ENCODE measurements at places on chromosomes 16 and 17.

DNA sequence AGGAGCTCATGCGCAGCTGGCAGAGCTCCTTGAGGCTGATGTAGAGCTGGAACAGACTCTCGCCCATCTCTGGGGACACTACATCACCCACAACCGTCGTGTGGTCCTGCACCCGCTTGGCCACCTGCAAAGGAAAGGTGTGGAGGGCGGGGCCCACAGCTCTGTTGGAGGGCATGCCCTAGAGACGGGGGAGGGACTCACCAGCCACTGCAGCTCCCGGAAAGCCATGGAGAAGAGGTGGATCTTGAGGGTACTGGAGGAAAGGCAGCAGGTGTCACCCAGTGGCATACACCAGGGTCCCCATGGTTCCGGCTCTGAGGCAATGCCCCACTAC is 8.6 kb downstream of the UNC13D start:
- no peak for DNase-seq

- no peak for DNase-seq
Observed at GRCh38 chr17:4436381-4436780, 2.6 kb downstream of the SPNS3 start.

GRCh38 chr17:40564883-40565768 is at the start of gene CCR7:
Gene CCR7, minus strand, starts transcription at chr17:40565472. Its CDS starts 63 bp downstream, at chr17:40565409.
- no peak for DNase-seq

DNA sequence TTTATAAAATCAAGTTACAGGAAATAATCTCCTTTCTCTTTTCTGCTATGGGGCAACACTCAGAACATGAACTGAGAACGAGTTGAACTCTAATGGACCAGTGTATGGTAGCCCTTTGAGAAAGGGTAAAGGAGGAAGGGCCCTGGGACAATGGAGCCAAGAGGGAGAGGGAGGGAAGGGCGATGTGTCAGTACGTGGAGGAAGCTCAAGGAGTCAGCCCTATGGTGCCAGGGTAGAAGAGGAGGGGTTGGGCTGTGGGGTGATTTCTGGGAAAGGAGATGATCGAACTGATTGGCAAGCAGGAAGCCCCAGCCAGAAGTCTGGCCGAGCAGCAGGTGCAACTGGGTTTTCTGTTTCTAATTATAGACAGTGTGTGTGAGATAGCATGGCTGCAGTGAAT is 4.3 kb upstream of the WIPI1 start:
- DNase-seq, result no peak

GRCh38 chr16:11056993-11057649 is 112.8 kb downstream of the CLEC16A start:
- DNase-seq, result no peak

DNA sequence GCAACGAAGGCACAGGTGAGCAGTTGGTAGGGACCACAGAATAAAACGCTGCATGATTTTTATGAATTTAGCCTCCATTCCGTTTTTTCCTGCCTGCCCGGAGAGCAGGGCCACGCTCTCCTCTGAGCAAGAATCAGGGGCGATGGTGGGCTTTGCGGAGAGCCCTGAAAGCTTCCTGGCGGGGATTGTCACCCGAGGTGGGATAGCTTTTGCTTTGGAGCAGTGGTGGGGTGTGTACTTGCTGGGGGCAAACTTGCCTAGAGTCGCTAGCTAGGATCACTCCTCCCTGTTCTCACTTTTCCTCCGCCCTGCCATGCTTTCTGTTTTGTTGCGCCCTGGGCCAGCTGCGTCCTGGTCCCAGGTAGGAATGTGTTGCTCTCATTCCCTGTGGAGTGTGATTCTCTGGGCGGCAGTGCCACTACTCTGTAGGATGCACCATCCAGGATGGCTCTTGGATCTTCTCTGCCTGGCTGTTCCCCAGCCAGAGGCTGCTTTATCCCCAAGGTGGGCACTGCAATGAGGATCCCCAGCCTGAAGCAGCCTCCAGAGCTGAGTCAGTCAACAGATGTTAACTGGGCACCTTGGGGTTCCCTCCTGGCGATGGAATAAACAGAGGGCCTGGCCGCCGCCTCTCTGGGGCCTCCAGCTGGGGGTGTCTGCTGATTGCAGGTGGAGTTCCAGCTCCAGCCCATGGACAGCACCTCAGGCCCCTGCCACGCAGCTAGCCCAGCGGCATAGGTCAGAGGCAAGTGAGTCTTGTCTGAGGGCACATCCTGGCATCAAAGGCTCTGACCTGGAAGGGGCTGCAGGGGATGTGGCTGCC is 360.9 kb upstream of the TNRC6C start:
- DNase-seq, result no peak

DNA sequence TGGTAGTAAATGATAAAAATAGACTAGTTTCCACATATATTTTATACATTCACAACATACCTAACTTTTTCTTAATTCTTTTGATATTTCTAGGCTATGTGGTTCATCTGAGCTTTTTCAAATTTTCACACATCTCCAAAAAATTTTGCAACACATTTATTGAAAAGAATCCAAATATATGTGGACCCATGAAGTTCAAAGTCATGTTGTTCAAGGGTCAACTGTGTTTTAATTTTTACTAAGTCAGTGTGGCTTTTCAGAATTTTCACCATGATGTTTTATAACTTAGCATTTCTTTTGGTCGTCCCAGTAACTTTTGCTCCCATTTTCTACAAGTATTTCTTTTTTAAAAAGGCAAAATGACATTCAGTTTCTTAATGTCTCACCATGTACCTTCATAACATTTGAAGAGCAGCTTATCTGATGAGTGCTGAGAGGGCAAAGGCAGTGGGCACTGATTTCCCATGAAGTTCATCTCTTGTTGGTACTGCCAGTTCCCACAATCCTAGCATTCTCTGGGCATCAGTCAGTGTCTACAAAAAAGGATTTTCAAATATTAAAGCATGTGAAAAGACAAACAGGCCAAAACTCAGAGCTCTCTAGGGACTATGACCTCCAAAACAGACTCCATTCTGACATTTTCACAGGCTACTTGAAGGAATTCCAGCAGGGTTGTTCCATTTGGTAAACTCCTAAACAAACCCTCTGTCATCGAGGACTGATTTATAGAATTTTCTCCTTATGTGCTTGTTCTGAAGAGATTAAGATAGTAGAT is 80.3 kb downstream of the MRTFB start:
- peak; percentile 16 for DNase-seq

DNA sequence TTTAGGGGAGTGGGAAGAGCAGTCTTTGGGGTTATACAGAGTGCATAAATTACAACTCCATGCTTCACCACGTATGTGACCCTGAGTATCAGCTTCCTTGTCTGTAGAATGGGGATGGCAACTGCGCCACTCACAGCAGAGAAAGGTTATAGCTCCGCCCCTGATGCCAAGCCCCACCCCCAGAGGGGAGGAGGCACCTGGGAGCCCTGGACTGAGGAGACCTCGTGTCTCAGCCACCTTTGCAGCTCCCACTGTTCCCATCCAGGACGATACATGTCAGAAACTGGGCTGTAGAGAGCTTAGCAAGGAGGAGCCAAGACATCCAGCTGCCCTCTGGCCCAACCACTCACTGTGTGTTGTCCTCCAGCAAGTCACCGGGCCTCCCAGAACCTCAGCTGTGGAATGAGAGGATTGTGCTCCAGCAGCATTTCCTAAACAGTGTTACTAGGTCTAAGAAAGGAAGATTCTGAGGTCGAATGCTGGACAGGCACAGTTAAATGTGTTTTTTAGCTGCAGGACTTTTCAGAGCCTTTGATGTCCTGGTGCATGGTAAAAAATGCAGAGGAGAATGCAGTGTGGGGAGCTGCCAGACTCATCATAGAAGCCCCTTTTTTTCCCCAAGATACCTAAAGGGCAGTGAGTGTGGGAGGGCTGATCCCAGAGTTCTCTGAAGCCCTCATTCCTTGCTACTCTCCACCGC is 49.4 kb downstream of the BEAN1 start:
- DNase-seq, result no peak

- DNase-seq, result no peak
Observed at GRCh38 chr16:65657071-65657494, 535.2 kb upstream of the CDH11 start.

DNA sequence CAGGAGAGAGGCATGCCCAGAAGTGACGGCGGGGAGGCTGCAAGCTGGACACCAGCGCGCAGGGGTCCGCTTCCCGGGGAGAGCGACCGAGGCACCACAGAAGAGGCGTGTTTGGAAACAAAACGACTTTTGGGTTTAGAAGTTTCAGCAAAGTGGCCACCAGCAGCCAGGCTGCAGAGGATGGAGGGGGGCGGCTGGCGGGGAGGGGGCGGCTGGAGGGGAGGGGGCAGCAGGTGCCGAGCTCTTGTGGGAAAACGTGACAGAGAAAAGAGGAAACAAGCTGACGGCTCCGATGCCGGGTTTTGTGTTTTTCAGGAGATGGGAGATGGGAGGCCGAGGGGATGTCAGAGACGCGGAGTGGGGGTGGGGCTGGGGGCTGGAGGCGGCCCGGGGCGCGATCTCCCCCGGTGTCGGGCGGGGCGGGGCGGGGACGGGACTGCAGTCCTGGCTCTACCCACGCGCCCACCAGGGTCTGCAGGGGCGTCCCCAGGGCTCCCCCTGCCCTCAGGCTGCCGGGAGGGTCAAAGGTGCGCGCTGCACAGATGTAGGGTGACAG is 32.1 kb upstream of the RPH3AL start:
- DNase-seq, result no peak

DNA sequence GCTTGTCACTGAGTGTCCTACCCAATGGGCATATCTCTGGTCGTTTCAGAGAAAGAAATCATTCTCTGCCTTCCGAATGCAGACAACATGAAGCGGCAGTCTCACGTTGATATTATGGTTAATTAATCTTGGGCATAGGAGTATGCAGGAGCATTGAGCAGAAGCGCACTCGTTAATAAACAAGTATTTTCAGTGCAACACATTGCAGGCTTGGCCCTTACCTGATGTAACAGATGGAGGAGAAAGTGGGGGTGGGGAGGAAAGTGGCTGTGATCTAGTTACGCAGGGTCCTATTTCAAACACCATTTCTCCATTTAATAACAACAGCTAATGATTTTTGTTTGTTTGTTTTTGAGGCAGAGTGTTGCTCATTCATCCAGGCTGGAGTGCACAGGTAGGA is 414.0 kb upstream of the RBFOX1 start:
- no peak for DNase-seq

DNA sequence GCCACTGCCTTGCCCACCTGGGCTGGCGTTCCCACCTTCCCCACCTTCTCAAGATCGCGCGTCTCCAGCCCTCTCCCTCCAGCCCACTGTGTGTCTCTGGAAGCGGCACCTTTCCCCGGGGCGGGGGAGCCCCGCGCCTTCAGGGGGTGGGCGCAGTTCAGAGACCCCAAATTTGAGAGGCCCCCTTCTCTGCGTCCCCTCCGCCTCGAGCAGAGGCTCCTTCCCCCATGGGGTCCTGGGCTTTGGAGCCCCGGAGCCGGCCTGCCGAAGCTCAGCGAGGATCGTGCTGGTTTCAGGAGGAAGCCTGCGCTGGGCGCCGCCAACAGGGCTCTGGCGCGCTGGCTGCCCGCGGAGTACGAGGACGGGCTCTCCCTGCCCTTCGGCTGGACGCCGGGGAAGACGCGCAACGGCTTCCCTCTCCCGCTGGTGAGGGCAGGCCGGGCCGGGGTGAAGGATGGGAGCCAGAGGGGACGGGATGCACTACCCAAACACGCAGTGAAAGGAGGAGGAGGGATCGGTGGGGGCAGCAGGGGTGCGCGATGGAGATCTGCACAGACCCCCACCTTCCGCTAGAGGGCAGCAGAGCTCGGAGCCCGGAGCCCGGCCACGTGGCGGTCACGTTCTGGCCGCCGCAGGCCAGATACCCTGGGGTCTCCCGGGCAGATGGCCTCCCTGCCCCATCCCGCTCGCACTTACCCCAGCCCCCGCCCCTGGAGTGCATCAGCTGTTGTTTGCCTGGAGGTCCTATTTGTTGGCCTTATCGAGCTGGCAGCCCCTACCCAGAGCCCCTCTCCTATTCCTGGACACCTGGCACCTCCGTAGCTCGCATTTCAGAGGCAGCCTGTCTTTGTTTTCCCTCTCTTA is 11.1 kb downstream of the LPO start:
- DNase-seq, result peak; percentile 30

DNA sequence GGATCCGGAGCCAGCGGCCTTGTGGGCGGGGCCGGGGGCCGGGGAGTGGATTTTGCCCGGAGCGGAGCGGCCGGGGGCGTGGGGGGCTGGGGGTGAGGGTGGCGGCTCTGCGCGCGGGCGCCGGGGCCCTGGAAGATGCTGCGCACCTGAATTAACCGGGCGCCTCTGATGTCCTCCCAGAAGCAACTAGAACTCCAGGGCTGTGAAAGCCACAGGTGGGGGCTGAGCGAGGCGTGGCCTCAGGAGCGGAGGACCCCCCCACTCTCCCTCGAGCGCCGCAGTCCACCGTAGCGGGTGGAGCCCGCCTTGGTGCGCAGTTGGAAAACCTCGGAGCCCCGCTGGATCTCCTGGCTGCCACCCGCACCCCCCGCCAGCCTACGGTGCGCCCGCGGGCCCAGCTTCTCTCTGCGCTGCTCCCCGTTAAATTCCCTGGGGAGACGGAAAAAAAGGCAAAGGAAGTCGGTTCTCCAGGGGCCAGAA is 549 bp downstream of the SLC26A11 start:
- no peak for DNase-seq

- peak; percentile 23 for DNase-seq
Observed at GRCh38 chr17:44830359-44831288, 537 bp upstream of the GJC1 start.
